ENCODE measurements at places on chromosomes 12 and 14.

- no peak for DNase-seq
These were observed 116.0 kb upstream of the NCOR2 start for GRCh38 chr12:124683152-124684124.

DNA sequence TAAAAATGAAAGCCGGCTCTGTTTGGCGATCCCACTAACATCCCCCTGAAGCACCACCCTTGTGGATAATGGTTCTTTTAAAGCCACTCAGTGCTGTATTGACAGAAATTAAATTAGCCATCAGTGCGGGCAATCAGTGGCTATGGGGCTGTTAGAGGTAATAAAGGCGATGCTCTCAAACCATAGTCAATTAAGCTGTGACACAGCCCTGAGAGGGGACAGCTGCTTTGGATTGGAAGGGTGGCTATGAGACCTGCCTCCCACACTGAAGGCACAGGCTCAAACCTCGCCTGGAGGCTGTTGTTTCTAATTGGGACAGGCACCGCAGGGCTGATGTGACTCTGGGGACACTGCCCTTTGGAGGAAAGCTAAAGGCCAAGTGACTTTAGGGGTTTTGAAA lies 562.2 kb downstream of the VRK1 start:
- DNase-seq: no peak

DNA sequence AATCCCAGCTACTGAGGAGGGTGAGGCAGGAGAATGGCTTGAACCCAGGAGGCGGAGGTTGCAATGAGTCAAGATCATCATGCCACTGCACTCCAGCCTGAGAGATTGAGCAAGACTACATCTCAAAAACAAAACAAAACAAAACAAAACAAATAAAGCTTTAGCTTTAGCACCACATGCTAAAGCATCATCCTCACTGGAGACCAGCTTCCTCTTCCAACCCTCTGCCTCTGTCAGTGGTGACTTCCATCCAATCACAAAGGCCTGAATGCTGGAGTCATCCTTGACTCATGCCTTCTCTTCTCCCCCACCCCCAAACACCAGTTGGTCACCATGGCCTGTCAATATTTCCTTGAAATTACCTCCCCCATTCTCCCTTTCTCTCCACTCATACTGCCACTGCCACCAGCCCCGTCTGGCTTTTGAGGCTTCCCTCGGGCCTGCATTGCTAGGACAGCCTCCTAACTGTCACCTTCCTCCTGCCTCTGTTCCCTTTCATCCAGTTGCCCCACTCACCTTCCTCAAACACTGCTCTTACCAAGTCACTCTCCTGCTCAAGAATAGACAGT lies 1.4 kb downstream of the ZNF385A start:
- DNase-seq: no peak

DNA sequence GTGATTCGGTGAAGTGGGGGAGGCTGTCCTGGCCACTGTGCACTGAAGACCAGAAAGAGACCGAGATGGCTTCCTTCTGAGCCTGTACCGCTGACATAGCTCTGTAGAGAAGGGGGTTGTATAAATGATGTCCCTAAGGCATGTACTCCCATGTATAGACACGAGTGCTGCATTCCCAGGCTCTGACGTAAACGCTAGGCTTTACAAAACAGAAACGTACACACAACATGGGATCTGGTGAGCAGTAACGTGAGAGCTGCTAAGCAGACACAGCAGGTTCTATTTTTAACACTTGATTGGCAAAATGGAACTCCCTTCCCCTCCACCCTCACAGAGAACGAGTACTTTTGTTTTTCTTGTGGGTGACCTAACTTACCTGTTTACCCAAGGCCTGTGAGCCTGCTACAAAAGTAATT lies 35.9 kb downstream of the ACADS start:
- peak; percentile 44 for DNase-seq

DNA sequence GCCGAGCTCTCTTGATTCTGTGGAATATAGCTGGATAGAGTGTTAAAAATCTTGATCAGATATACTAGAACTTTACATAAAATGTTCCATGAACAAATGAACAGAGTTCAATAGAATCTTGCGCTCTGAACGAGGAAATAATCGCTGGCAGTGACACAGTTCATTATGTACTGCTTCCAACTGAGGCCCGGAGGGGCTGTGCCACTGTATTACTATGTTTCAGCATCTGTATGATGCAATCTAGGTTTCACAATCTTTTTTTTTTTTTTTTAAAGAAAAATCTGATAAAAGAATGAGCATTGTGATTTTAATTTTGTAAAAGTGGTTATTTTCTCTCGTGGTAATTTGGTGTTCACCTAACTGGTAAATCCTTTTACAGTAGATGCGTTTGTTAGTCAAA lies 77.2 kb downstream of the FERMT2 start:
- no peak for DNase-seq

GRCh38 chr12:53053218-53054111 lies 3.6 kb downstream of the TNS2 start:
- no peak for DNase-seq

DNA sequence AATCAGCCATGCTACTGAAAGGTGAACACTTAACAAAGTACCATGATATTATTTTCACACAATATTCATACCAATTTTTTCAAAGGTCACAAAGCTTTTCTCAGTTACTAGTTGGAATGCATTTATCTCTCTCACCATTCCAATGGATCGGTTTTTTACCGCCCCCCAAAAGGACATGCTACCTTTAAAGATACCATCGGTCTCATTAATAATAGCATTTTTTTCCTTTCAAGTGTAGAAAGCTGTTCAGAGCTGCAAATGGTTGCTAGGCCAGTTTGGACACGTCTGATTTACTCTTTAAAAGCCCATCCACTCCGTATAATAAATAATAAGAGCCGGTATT lies 34.9 kb upstream of the STON2 start:
- DNase-seq: no peak

- no peak for DNase-seq
These were observed 156.1 kb upstream of the CCND2 start for GRCh38 chr12:4117386-4118016.

All from HEK293T (cell line).